Inflammatory macrophage (primary cell): ENCODE measurements at places on chromosomes 2 and 18.
A peak's percentile ranks its signal among the peaks of the same experiment; 100 is the strongest.

- peak; percentile 90 for DNase-seq
Observed at GRCh38 chr2:223896833-223897311, 48.3 kb downstream of the WDFY1 start.

DNA sequence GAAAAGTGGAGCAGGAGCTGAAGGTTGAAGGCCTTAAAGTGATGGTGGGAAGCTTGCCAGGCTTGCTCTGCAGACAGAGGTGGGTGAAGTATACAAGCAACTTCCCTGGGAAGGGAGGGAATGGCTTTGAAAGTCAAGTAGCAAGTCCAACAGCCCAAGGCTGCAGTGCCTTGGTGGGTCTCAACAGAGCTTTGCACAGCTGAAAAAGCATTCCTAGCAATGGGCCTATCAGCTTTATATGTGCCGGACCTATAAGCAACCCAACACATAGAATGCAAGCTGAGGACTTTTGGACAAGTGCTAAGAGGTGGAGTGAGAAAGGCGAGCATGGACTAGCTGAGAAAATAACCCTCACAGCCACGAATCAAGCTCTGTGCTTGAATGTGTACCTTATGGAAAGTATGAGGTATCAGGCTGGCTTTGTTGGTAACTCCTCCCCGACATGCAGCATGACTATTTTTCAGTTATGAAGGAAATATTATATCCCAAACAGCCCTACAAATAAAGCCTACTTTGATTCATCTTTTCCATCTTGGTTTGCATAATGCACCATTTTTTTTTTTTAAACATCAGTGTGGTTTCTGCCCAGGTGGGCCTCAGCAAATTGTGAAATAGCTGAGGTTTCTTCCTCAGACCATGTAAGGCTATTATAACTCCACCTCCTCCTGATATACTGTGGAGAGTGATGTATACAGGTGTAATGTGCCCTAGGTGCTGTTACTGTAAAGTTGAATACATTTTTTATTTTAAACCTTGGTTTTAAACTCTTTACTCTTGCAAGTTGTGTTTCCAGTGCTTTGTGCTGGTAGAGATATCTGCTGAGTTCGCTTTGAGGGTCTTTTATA lies 241.4 kb upstream of the CXCR4 start:
- no peak for DNase-seq

GRCh38 chr2:50088987-50089386 lies 934.7 kb upstream of the FSHR start:
- DNase-seq, result no peak

DNA sequence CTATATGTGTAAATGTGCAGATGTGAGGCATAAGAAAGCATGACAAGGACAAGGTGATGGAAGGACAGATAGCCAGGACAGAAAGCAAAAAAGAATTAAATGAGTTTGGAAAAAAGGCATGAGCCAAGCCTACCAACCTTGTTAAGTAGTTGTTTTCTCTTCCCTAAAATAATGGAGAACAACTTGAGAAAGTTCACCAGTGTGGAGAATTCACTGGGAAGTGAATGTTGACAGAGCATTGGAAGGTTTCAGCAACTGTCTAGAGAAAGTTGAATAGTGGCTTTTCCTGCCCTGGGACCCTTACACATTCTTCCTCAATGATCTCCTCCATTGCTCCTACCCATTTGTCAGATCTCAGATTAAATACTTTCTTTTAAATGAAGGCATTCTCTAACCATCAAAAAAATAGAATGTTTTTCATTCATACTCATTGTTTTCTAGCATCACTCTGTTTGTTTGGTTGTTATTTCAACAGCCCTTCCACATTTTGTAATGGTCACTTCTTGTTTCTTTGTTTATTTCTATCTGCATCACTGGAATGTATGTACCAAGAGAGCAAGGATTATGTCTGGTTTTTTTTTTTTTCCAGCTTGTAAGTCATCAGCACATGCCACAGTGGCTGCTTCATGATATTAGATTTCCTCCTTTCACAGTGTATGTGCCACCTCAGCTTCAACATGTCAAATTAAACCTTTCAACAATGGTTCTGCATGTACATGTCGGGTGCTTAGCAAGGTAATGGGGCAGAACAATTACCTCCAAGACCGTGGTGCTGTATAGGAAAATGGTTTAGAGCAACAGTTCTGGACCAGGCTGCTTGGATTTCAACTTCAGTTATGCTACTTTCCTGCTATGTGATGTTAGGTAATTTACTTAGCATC lies 586.0 kb upstream of the VRK2 start:
- DNase-seq, result peak; percentile 75

- DNase-seq, result peak; percentile 55
Observed at GRCh38 chr2:137865954-137866540, 98.2 kb upstream of the HNMT start.

GRCh38 chr2:23622966-23623675 lies 238.1 kb downstream of the KLHL29 start:
- no peak for DNase-seq

DNA sequence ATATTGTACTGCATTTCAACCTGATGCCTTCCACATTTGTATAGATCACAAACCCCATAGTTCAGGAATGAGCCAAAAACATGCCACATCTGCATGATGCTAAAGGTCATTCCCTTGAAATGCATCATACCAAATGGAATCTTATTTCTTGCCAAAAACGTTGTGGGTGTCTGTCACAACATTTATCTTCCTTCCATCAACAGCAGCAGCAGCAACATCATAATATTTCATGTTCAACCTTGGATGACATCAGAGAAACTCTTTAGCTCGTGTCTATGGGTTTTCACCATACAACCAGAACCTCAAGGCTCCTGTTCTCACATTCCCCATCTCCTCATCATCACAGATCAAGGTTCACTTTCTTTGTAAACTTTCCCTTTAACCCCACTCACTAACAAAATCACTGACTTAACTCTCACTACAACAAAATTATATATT lies 221.3 kb upstream of the CTAGE1 start:
- no peak for DNase-seq

GRCh38 chr2:47251404-47251675 lies 96.2 kb upstream of the STPG4 start:
- DNase-seq, result no peak
